PC-3 (cell line): ENCODE measurements at places on chromosomes 2 and 18.

- DNase-seq: no peak
Measured at GRCh38 chr2:20526708-20527107, 79.8 kb downstream of the RHOB start.

DNA sequence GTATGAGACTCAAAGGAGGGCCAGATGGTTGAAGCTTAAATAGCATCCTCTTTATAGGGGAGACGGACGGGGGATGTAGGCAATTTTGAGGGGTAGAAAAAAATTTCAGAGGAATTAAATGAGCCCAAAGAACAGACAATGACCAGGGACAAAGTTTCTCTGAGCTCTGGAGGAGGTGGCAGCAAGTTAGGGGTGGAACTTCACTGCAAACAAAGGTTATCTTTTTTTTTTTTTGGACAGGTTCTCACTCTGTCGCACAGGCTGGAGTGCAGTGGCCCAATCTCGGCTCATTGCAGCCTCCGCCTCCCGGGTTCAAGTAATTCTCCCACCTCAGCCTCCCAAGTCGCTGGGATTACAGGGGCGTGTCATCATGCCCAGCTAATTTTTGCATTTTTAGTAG, 195.6 kb downstream of the PDE11A start:
- no peak for DNase-seq

- no peak for DNase-seq
Measured at GRCh38 chr2:109632158-109632789, 18.1 kb downstream of the SOWAHC start.

DNA sequence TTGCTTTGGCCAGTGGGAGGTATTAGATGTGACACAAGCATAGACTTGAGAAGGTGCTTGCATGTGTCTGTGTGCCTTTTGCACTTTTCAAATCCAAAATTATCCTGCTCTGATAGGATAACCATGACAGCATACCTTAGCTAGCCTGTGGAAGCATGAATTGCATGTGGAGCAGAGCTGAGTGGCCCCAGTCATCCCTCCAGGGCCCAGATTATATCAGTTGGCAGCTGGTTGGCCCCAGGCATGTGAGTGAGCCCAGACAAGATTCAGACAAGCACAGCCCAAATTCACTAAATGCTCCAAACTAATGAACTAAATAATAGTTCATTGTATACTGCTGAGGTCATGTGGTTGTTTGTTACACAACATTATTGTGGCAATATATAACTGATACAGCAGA, 18.8 kb downstream of the TACR1 start:
- DNase-seq: no peak

DNA sequence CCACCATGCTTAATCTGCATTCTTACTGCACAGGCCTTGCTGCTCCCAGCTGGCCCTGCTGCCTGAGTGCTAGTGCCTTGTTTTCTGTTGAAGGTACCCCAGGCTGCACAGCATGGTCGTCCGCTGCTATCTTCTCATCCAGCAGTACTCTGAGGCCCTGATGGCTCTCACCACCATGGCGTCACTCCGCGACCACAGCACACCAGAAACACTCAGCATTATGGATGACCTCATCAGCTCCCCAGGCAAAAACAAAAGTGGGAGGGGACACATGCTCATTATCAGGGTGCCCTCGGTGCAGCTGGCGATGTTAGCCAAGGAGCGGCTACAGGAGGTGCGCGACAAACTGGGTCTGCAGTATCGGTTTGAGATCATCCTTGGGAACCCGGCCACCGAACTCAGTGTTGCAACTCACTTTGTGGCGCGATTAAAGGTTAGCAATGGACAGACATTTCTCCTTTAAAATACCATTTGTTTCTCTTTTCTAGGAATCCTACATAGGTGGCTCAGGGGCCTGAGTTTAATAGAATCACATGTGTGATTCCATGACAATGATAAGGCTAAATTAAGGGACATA, 110.5 kb downstream of the ESCO1 start:
- no peak for DNase-seq

- no peak for DNase-seq
Measured at GRCh38 chr2:240391111-240392051, 44.1 kb upstream of the GPC1 start.

GRCh38 chr2:11160731-11161455, 5.6 kb downstream of the SLC66A3 start:
- DNase-seq: no peak

DNA sequence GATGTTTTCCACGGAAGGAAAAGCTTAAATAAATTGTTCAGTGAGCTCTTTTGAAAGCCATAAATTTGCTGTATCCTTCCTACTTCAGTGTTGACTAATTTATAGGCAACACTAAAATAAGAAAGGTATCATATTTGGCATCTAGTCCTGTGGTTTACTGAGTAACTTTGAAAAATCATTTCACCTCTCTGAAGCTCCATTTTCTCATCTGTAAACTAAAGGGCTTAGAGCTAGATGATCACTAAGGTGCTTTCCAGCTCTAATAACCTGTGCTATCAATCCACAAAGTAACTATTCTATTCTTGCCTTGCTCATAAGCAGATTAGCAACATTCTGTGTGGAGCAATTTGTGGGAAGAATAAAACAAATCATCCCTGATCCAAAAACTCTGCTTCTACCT, 3.6 kb upstream of the MYOM1 start:
- no peak for DNase-seq

DNA sequence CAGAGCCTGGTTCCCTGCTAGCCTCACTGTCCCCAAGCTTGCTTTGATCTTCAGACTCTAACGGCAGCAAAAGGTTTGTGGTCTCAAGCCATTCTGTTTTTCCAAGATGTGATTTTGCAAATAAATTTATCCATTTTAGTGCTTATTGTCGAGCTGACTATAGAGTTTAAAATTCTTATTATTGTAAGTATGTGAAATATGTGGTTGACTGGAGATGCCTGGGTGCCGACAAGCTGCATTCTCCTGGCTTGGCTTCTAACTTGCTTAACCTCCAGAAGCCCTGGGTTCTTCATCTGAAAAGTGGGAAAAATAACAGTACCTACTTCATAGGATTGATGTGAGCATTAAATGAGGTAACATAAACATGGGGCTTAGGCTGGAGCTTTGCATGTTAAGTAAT, 9.9 kb upstream of the EDAR start:
- no peak for DNase-seq

DNA sequence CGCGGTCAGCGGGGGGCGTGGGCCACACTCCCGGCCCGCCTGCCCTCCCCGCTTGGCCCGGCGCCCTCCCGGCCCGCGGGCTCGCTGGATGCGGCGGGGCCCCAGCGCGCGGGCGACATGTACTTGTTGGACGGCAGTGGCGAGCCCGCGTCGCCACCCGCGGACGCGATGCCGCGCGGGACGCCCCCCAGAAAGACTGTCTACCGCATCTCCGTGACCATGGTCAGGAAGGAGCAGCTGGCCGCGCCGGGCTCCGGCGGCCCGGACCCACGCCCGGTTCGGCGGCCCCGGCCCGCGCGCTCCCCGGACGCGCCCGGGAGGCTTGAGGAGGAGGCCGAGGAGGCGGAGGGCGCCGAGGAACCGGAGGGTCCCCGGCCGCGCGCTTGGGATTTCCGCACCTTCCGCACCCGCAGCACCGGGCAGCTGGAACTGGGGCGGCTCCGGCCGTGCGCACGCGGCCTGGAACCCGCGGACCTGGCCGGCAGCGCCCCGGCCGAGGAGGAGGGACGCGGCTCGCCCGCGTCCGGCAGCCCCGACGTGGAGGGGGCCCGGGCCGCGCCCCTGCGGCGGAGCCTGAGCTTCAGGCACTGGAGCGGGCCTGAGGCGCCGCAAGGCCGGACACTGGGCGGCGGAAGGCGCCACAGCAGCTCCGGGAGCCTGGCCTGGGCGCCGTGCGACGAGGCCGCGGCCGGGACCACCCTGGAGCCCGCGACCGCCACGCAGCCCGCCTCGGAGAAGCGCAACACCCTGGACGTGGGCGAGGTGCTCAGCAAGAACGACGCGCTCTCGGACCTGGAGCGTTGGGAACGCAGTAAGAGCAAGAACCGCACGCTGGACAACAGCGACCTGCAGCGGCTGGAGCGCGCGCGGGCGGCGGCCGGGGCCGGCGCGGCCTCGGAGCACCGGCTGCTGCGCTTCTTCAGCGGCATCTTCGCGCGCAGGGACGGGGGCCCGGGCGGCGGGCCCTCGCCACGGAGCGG, 176.4 kb downstream of the AGAP1 start:
- peak; percentile 64 for DNase-seq

DNA sequence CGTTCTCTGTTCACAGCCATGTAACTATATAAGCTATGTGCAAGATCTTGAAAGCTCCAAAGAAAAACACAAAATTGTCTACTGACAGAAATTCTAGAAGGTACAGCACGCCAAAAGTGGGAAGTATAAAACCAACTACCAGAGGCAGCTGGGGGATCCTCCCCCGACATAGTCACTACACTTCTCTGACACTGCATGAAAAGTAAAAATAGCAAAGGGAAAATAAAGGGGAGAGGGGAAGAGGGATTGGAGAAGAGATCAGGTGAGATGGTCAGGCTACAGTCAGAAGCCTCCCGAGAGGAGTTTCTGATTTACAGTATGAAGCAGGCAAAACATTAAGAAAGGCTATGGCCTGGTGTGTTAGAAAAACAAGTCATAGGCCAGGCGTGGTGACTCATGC, 39.8 kb upstream of the PCBP1 start:
- DNase-seq: no peak

- no peak for DNase-seq
Measured at GRCh38 chr2:234139755-234140154, 89.3 kb downstream of the SPP2 start.

GRCh38 chr2:121386707-121387106, 101.7 kb upstream of the TFCP2L1 start:
- peak; percentile 45 for DNase-seq

GRCh38 chr2:159963700-159964099, 98.7 kb downstream of the PLA2R1 start:
- DNase-seq: no peak

GRCh38 chr2:208541461-208541988, 134.9 kb downstream of the PTH2R start:
- DNase-seq: no peak

DNA sequence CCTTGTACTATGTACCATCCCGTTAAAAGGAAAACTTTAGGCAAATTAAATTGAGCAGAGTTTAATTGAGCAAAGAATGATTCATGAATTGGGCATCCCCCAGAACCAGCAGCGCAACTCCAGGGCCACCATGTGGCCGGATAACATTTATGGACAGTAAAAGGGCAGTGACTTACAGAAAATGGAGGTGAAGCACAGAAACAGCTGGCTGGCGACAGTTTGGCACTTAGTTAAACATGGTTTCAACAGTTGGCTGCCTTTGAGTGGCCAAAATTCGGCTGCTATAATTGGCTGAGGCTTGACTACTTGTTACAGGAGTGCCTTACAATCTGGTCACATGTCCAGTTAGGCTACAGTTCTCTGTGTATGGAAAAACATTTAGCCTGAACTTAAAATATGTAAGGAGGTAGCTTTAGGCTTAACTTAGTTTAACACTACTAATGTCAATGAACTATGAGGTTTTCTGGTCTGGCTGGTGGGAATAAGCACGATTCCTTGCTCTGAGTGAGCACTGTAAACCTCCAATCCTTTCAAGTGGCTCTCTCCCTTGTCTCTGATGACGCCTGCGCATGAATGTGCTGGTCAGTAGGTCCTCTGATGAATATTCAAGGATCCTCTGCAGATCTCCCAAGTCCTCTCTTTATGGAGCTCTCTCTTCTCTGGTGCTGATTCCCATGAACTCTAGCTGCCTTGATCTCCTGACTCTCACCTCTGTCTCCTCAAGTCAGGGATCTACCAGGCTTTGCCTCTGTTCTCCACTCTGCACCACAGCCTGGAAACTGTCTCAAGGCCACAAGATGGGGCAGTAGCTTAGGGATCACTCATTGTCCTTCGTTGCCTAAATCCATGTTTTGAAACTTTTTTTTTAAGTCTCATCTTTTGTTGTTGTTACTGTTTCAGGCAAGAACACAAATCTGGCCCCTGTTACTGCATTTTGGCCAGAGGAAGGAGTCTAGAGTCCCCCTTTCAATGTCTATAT, 24.4 kb upstream of the RAB31 start:
- peak; percentile 89 for DNase-seq

DNA sequence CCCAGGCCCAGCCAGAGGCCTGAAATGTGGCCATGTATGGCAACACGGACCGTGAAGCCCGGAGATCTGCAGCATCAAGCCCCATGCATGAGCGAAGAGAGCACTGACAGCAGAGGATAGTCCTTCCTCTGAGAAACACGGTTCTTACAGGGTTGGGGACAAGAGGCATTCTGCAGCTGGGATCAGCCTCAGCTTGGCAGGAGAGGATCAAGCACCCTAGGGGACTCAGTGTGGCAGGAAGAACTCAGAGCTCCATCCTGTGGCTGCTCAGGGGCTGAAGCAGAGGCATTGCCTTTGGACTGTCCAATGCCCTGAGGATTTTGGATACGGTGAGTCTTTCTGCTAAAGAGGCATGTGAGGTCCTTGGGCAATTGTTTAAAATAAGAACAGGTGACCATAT, 368.7 kb downstream of the ZNF516 start:
- no peak for DNase-seq
